ENCODE measurements at places on chromosomes 1 and 21.

GRCh38 chr1:224201383-224201782, 18.3 kb downstream of the DEGS1 start:
- no peak for DNase-seq

DNA sequence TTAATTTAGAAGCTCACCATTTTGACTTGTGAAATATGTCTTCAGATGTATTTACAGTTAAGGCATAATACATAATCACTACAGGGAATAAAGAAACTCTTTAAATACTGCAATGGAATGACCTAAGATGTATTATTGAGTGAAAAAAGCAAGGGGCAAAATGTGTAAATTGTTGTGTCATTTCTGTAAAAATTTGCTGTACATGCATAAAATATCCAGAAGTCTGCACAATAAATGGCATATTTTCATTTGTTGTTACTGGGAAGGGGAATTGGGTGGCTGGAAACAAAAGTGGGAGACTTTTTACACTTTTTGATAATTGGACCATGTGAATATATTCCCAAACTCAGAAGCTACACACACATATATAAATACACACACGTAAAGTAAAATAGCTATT, 17.1 kb downstream of the LRIG2 start:
- DNase-seq, result no peak

DNA sequence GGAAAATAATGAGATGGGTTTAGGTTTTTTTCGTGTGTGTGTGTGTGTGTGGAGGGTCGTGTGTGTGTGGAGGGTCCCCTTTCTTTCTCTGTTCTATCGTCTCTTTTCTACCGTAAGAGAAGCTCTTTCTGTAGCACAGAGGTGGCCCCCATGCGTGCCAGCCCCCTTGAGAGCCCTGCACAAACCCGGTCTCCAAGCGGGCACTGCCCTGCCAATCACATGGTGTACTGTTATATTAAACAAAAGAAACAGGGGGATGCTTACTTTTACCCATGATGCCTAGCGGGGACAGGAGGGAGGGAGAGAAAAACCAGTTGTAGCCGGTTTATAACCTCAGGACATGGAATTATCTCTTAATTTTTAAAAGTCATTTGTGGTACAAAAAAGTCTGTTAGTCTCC, 41.0 kb downstream of the GATAD2B start:
- no peak for DNase-seq

DNA sequence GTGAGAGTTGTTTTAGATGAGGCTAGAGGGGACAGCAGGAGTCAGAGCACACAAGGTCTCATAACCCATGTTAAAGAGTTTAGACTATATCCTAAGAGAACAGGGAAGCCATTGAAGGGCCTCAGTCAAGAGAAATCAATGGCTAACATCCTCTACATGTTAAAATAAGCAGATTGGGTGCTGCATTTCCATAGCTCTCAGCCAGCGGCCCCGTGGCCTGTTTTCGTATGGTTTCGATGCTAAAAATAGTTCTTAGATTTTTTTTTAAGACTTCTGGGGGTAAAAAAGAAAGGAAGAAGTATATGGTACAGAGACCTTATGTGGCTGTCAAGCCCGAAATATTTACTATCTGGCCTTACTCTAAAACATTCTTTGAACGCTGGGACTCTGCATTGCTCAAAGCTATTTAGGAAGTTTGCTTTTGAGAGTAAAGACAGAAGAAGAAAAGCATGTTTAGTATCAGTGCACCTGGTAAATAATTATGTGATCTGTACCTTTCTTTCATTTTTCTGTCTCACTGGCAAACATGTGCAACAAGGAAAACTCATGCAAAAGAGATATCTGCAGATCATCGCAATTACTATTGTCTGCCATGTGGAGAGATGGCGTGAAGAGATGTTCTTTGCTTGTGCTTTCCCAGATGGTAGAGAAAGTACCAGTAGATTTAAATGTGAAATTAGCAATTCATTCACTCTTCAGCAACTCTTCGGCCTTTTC, 8.4 kb downstream of the PDIK1L start:
- DNase-seq, result no peak

DNA sequence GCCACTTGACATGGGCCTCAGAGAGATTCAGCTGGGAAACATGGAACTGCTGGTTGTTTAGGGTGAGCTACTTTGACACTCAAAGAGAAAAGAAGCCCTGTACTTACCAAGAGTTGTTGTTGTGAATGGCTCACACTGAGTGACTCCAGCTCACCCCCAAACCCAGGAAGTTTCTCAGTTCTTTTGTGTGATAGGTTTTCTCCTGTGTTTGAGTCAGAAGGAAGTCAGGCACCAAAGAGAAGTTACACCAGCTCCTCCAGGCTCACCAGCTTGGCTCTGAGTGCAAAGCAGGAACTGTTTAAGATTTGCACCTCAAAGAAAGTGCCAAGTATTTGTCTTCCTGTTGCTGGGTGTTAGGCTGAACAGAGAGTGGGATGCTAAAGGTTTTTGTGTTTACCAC, 111.2 kb upstream of the PROX1 start:
- no peak for DNase-seq
